ENCODE measurements at places on chromosomes 11 and 22.
A peak's percentile ranks its signal among the peaks of the same experiment; 100 is the strongest.

DNA sequence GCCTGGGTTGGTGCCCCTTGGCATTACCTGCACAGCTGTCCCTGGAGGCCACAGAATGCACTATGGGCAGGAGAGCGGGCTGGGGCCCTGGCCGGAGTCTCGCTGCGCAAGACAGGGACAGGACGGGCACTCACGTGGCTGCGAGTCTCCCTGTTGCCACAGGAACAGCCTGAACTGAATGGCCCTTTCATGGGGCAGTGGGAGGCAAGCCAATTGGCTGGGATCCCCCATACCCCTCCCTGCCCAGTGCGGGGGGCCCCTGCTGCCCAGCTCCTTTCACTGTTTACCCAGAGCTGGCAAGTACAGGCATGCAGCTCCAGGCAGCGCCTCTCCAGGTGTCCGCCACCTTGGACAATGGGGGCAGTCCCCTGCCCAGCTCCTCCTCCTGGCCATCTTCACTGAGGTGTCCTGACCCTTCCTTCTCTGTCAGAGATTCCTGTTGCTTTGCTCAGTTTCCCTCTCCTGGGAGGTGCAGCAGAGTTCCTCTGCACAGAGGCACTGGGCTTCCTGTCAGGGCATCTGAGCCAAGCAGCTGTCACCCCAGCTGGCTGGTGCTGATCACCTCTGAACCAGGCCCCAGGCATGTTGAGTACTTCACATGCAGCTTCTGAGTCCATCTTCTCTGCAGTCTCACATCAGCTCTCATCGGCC lies 5.2 kb downstream of the USP2 start:
- no peak for DNase-seq

- no peak for DNase-seq
These were observed 265.7 kb downstream of the OR4C45 start for GRCh38 chr11:50298182-50298988.

DNA sequence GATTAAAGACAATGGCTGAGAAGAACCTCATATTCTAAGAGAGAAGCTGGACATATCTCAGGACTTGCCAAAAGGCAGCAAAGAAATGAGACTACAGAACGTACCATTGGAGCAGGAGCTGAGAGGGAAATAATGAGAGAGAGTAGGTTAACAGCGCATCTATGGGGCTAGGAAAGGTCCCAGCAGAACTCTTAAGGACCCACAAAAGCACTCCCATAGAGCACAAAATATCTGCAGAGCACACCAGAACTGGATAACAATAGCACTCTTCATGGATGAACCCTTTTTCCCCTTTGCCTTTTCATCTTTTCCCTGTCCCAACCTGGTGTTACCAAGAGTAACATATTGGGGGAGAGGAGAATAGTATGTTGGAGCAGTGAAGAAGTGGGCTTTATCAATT lies 245.8 kb downstream of the METTL15 start:
- no peak for DNase-seq

GRCh38 chr11:112639469-112639868 lies 321.8 kb upstream of the NCAM1 start:
- no peak for DNase-seq

GRCh38 chr11:117130879-117131278 lies 13.2 kb upstream of the PAFAH1B2 start:
- no peak for DNase-seq

GRCh38 chr11:6110011-6110410 lies 2.5 kb downstream of the OR56B4 start:
- no peak for DNase-seq

DNA sequence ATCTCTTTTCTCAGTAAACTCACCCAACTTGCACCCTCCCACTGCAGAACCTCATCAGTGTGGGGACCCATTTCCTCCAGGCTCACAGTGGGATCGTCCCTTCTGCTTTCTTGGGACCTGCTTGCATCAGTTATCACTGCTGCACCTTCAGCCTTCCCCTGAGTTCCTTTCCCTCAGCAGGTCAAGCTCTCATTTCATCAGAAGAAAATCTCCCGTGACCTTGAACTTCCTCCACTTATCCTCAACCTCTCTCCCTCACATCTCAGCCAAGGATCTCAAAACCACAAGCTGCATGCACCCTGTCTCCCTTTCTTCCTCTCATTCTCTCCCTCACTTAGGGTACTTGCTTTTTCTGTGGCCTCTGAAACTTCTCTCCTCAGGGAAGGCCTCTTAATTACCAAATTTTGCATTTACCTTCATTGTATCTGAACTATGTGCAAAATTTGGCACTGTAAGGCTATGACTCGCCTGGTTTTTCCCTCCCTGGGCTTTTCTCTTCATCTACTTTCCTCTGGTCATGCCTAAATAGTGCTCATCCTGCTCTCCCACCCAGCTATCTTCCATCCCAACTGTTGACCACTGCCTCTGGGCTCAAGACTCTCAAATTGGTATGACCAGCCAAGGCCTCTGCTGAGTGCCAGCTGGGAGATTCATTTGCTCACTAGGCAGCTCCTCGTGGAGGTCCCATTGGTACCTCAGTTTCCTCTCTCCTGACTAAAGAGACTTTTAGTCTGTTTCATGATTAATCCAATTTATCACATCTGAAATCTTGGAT lies 2.7 kb upstream of the RCE1 start:
- DNase-seq, result no peak

DNA sequence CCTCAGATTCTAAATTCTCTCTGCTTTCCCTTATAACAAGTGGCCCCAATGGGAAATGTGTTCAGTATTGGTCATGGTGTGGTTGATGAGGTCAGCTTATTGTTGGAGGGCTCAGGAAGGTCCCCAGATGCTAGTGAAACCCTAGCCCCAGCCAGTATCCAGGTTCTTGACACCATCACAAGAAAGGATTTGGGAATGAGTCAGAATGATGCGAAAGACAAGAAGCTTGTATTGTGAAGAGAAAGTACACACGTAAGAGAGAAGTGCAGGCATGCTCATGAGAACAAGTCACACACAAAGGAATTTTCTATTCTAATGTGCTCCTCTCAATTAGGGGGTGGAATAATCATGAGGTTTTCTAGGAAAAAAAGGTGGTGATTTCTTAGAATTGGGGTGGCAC lies 34.9 kb upstream of the TRPC6 start:
- DNase-seq, result no peak

GRCh38 chr22:30314915-30315314 lies 11.8 kb downstream of the TBC1D10A start:
- DNase-seq, result peak; percentile 47

DNA sequence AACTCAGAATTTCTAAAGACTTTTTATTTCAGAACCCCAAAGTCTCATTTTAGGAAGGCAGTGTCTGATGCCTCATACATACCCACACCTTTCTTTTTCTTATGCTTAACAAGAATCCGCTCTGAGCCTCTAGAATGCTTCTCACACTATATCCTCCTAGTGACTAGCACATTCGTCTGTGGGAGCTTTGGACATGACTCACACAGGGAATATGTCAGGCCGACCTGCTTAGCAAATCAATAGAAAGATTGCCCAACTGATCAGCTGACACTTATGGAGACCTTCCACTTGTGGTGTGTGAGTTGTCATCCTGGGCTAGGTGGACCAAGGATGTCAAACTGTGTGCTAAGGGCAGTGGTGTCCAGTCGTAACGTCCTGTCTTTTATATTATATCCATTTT lies 129.9 kb upstream of the TTC12 start:
- DNase-seq, result no peak

Measured in activated T-cell treated with anti-CD3 and anti-CD28 coated beads, Interleukin-2, amount 50 U/mL, for 1 hour (primary cell).